ENCODE measurements at places on chromosomes 2 and 18. TPM values are rescaled to one million over a fixed set of nuclear protein-coding genes. Genes with fewer than 3 reads are reported as not detected.

- DNase-seq, result no peak
Measured at GRCh38 chr2:113081488-113082210, 13.9 kb downstream of the IL1F10 start.

DNA sequence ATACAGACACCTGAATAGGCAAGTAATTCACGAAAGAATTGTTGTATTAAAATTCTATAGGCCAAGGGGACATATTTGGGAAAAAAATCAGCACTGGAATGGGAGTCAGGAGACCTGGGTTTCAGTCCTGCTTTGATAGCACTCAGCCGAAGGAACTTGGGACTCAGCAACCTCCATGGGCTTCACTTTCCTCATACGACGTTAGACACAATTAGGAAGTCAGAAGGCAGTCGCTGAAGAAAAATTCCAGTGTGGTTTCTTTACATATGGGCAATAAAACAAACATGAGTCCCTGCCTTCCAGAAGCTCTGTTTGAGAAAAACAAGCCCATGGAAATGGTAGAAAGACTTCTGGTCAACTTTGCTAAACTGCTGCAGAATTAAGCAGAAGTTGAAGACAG, 15.1 kb upstream of the CYRIA start:
- DNase-seq, result no peak

GRCh38 chr2:19685731-19686130, 216.1 kb downstream of the TTC32 start:
- no peak for DNase-seq

- no peak for DNase-seq
Measured at GRCh38 chr2:106686814-106687213, 199.2 kb downstream of the ST6GAL2 start.

- DNase-seq, result no peak
Measured at GRCh38 chr18:63553081-63553480, 10.9 kb downstream of the SERPINB12 start.

PCARE gene
- not detected for total RNA-seq

DNAH7 gene
- total RNA-seq, result 15.7 TPM

TRIM43 gene
- not detected for total RNA-seq

BARD1 gene
- total RNA-seq, result 9.8 TPM
